ENCODE measurements at places on chromosomes 7 and 10. TPM values are rescaled to one million over a fixed set of nuclear protein-coding genes. Genes with fewer than 3 reads are reported as not detected.
A peak's percentile ranks its signal among the peaks of the same experiment; 100 is the strongest.

SPDYE6 gene
- total RNA-seq: not detected

ALOX5 gene
- 222 TPM for total RNA-seq

GRCh38 chr7:28179120-28180030 is 1.2 kb downstream of the JAZF1 start:
- H3K4me1 ChIP-seq: peaks cover 29% of the 10 kb centered on the region
- DNase-seq: peak; percentile 86
- H3K27me3 ChIP-seq: no peaks in the 10 kb centered on the region
- peak overlapping the region; percentile 75 for H3K27ac ChIP-seq
- H3K4me3 ChIP-seq: peak overlapping the region; percentile 68

DNA sequence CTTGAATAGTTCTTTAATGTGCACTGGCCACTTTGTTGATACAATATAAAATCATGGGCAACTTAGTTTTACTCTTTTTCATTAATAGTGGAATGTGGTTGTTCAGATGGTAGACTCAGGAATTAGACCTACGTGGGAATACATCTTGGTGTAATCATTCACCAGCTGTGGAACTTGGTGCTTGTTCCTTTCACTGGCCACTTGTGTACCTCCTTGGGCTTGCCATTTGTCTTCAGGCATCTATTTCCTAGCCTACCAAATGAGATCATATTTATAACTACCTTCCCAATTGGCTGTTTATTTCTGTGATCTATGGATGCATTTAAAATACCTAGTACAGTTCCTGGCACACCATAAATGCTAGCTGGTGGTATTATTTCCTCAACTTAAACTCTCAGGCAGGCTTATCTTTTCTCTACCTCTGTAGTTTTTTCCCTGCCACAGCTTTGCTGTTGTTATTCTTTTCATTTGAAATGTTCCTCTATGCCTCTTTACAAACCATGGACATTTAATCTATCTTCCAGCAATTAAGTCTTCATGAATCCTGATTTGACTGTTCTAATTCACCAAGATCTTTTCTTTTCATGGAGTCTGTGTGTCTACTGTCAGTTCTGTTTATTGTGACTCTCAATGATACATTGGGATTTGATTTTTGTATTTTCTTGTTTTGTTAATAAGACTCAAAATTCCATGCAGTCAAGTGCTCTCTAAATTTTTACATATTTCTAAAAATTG is 113.0 kb downstream of the ADAM22 start:
- H3K4me1 ChIP-seq: no peaks in the 10 kb centered on the region
- DNase-seq: no peak
- no peaks in the 10 kb centered on the region for H3K36me3 ChIP-seq
- no peak overlapping the region for H3K27ac ChIP-seq
- H3K27me3 ChIP-seq: no peaks in the 10 kb centered on the region

TMEM176B gene
- total RNA-seq: 69.4 TPM

GRCh38 chr10:124529661-124530214 is 68.1 kb downstream of the LHPP start:
- no peaks in the 10 kb centered on the region for H3K36me3 ChIP-seq
- no peak for DNase-seq
- H3K4me1 ChIP-seq: no peaks in the 10 kb centered on the region

DNA sequence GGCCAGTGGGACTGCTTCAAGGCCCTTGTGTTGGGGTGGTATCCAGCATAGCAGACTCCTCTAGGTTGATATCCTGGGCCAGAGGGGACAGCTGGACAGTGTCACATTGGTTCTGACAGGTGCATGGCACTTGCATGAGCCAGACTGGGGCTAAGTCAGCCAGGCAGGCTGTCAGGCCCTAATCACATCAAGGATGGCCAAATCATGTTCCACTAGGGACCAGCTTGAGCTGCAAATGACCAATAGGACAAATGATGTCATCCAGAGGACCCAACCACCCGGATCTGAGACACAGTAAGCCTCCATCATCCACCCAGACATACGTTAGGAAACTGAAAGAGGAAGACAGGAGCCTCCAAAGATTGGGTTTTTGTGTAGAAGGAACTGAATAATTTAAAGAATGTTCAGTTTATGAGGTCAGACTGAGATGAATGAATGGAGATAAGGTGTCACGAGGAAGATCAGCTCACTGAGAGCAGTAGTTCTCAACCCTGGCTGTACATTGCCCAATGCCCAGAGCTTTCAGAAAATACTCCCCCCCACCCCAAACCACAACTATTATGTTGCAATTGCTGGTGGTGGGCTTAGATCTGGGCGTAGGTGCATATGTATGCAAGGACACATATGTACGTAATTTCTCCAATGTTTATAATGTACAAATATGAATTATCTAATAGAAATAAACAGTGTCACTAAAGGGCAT is 75.2 kb upstream of the INHBA start:
- DNase-seq: no peak
- H3K27ac ChIP-seq: peak overlapping the region; percentile 46
- H3K27me3 ChIP-seq: no peaks in the 10 kb centered on the region
- H3K4me1 ChIP-seq: peaks cover 7% of the 10 kb centered on the region
- no peak overlapping the region for H3K4me3 ChIP-seq
